ENCODE measurements at places on chromosomes 2 and 18. TPM values are rescaled to one million over a fixed set of nuclear protein-coding genes. Genes with fewer than 3 reads are reported as not detected.

DNA sequence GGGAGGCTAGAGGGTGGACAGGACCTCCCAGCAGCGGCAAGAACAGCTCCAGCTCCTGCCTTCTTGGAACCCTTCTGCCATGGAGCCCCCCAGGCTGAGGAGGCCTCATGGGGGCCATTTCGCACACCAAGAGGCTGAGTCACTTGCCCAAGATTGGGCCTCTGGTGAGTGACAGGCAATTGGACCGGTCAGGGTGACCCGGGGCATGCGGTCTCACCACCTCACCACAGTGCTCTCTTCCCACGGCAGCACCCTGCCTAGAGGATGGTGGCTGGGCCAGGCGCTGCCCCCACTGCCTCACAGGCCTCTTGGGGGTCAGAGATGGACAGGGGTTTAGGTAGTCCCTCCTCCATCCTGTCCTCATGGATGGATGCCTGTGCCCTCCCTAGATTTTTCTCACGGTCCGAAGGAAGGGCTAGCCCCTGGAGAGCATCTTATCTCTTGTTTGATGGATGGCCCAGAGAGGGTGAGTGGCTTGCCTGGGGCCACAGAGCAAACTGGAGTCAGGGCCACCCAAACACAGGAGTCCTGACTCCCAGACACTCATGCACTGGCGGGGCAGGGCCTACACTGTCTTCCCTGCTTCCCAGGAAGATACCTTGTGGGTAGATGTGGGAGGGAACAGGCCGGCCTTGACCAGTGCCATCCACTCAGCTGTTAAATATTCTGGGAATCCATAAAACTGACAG lies 119.2 kb downstream of the INHBB start:
- no peak overlapping the region for H3K4me3 ChIP-seq
- DNase-seq = no peak
- H3K36me3 ChIP-seq = no peaks in the 10 kb centered on the region
- H3K4me1 ChIP-seq = no peaks in the 10 kb centered on the region
- H3K27ac ChIP-seq = no peak overlapping the region
- H3K27me3 ChIP-seq = no peaks in the 10 kb centered on the region

GRCh38 chr2:39494784-39495251 lies 57.7 kb upstream of the MAP4K3 start:
- H3K27ac ChIP-seq = no peak overlapping the region
- no peaks in the 10 kb centered on the region for H3K27me3 ChIP-seq
- peaks cover 25% of the 10 kb centered on the region for H3K4me1 ChIP-seq
- H3K4me3 ChIP-seq = no peak overlapping the region
- peak; percentile 12 for DNase-seq

- no peaks in the 10 kb centered on the region for H3K4me1 ChIP-seq
- no peak overlapping the region for H3K27ac ChIP-seq
- DNase-seq = no peak
- no peak overlapping the region for H3K4me3 ChIP-seq
- no peaks in the 10 kb centered on the region for H3K36me3 ChIP-seq
- peaks cover 8% of the 10 kb centered on the region for H3K27me3 ChIP-seq
Measured at GRCh38 chr2:6470518-6470917, 395.2 kb downstream of the CMPK2 start.

- no peak overlapping the region for H3K4me3 ChIP-seq
- H3K27me3 ChIP-seq = peaks cover 7% of the 10 kb centered on the region
- no peak for DNase-seq
- H3K4me1 ChIP-seq = no peaks in the 10 kb centered on the region
- H3K36me3 ChIP-seq = no peaks in the 10 kb centered on the region
Measured at GRCh38 chr2:236136538-236136937, 31.6 kb downstream of the GBX2 start.

- no peak for DNase-seq
- no peak overlapping the region for H3K27ac ChIP-seq
- H3K4me1 ChIP-seq = no peaks in the 10 kb centered on the region
- no peak overlapping the region for H3K4me3 ChIP-seq
Measured at GRCh38 chr2:196742685-196743084, 56.8 kb downstream of the GTF3C3 start.

DNA sequence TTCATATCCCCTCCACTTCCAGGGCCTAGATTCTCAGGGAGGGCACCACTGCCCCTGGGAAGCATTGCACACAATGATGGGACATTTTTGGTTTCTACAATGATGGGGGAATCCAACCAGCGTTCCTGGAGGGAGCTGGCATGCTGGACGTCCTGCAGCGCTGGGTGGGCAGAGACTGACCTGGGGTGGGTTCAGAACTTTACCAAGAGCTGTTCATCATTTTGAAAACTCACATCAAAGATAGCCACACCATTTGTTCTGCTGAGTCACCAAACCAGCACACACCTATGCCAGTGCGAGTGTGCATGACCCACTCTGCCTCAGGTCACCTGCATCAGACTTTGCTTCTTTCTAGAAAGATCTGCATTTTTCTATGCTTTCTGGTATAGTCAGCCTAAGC lies 14.1 kb upstream of the ARMC9 start:
- H3K27ac ChIP-seq = no peak overlapping the region
- no peak overlapping the region for H3K4me3 ChIP-seq
- H3K27me3 ChIP-seq = peaks cover 10% of the 10 kb centered on the region
- DNase-seq = no peak

- H3K36me3 ChIP-seq = no peaks in the 10 kb centered on the region
- no peak for DNase-seq
- no peak overlapping the region for H3K4me3 ChIP-seq
- H3K27ac ChIP-seq = no peak overlapping the region
- no peaks in the 10 kb centered on the region for H3K27me3 ChIP-seq
- H3K4me1 ChIP-seq = no peaks in the 10 kb centered on the region
Measured at GRCh38 chr2:67204349-67204748, 192.8 kb upstream of the ETAA1 start.

- H3K27ac ChIP-seq = no peak overlapping the region
- peaks cover 9% of the 10 kb centered on the region for H3K36me3 ChIP-seq
- DNase-seq = no peak
- H3K4me1 ChIP-seq = no peaks in the 10 kb centered on the region
- H3K27me3 ChIP-seq = no peaks in the 10 kb centered on the region
Measured at GRCh38 chr18:56952026-56952425, 194.9 kb upstream of the BOD1L2 start.

DNA sequence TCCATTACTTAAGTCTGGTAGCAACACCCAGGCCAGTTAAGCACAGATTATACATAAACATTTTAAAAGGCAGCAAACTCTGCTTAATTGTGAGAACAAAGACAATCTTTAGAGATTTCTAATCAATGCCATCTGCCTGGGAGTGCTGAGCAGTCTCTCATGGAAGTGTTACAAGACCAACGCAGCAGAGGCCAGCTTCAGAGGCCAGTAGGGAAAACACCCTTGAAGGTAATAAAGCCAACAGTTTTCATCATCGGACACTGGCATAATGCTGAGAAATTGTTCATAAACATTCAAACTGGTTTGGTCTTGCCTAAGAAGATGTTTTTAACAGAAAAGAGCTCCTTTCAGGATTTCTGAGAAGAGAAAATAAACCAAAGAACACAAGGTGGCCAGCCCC lies 35.0 kb downstream of the EPB41L3 start:
- no peaks in the 10 kb centered on the region for H3K4me1 ChIP-seq
- H3K27ac ChIP-seq = no peak overlapping the region
- H3K4me3 ChIP-seq = no peak overlapping the region
- H3K27me3 ChIP-seq = peaks cover 21% of the 10 kb centered on the region

DNA sequence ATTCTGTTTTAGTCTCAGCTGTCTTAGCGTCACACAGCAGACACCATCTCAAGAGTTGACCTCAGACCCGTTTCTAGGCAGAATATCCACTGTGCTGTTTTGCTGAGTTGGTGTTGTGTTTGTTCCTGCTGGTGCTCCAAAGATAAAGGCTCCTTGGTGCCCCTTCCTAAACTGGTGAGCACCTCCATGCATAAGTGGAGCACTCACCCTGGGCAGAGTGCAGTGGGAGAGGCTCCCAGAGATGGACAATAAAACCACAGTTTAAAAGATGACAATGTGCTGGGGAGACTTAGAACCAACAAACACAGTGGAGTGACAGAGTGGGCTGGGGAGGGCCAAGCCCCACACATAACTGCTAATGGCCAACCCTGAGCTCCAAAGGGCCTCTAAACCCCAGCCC lies 271.1 kb downstream of the PHLPP1 start:
- no peak for DNase-seq
- peaks cover 4% of the 10 kb centered on the region for H3K27me3 ChIP-seq
- H3K4me3 ChIP-seq = no peak overlapping the region
- no peaks in the 10 kb centered on the region for H3K36me3 ChIP-seq
- no peak overlapping the region for H3K27ac ChIP-seq

GRCh38 chr2:32836933-32837332 lies 109.8 kb upstream of the LTBP1 start:
- no peaks in the 10 kb centered on the region for H3K36me3 ChIP-seq
- H3K4me1 ChIP-seq = no peaks in the 10 kb centered on the region

- peak; percentile 19 for DNase-seq
- peak overlapping the region; percentile 98 for H3K27ac ChIP-seq
- H3K4me1 ChIP-seq = peaks cover 83% of the 10 kb centered on the region
Measured at GRCh38 chr2:10329880-10330699, 27.4 kb downstream of the HPCAL1 start.

GRCh38 chr18:73614812-73615211 lies 532.8 kb downstream of the FBXO15 start:
- no peak for DNase-seq
- no peak overlapping the region for H3K27ac ChIP-seq
- H3K4me1 ChIP-seq = no peaks in the 10 kb centered on the region
- H3K36me3 ChIP-seq = no peaks in the 10 kb centered on the region
- no peak overlapping the region for H3K4me3 ChIP-seq

DNA sequence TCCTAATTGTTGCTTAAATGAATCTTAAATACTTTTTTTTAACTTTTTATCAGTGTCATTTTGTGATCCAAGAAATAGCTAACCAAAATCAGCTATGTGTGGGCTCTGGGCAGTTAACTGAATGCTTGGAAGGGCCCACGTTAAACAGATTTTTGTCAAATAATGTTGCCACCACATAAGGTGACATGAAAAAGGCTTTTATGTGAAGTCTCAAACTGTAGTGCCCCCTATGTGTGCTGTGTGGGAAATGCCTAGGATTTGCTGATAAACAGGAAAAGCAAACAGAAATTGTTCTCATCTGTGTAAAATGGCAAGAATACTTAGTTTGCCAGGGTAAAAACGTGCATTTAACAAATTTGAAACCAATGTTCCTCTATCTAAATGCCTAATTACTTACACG lies 242.2 kb downstream of the ZNF516 start:
- H3K4me1 ChIP-seq = no peaks in the 10 kb centered on the region
- H3K27me3 ChIP-seq = no peaks in the 10 kb centered on the region
- no peak for DNase-seq
- no peak overlapping the region for H3K4me3 ChIP-seq

GRCh38 chr18:5884375-5884774 lies 10.9 kb downstream of the TMEM200C start:
- no peak overlapping the region for H3K4me3 ChIP-seq
- H3K36me3 ChIP-seq = no peaks in the 10 kb centered on the region

GRCh38 chr18:6055711-6056110 lies 160.4 kb upstream of the TMEM200C start:
- peaks cover 3% of the 10 kb centered on the region for H3K4me1 ChIP-seq
- no peaks in the 10 kb centered on the region for H3K36me3 ChIP-seq
- H3K27ac ChIP-seq = no peak overlapping the region
- DNase-seq = no peak
- H3K27me3 ChIP-seq = no peaks in the 10 kb centered on the region

- no peaks in the 10 kb centered on the region for H3K27me3 ChIP-seq
- H3K27ac ChIP-seq = no peak overlapping the region
- no peak overlapping the region for H3K4me3 ChIP-seq
- H3K36me3 ChIP-seq = peaks cover 38% of the 10 kb centered on the region
- DNase-seq = no peak
Measured at GRCh38 chr18:70046207-70046606, 98.5 kb upstream of the CD226 start.

GRCh38 chr2:232533944-232534710 lies 5.4 kb upstream of the CHRNG start:
- peaks cover 8% of the 10 kb centered on the region for H3K4me1 ChIP-seq
- H3K36me3 ChIP-seq = no peaks in the 10 kb centered on the region
- H3K27me3 ChIP-seq = peaks cover 12% of the 10 kb centered on the region
- no peak overlapping the region for H3K4me3 ChIP-seq
- no peak for DNase-seq

DNA sequence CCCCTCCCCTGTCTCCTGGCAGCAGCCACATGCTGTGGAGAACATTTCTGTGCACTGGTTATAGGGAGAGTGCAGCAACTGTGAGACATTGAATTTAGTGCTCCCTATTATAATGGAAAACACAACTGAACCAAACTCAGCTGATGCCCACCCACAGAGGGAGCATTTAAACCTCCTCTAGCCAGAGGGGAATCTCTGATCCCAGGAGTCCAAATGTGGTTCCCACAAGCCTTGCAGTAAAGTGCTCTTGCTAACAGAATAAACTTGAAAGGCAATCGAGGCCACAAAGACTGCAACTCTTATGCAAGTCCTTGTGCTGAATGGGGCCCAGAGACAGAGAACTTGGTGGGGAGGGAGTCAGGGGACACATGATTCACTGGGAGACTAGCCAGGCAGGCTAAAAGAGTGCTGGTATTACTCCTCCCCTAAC lies 638.8 kb upstream of the VRK2 start:
- H3K4me1 ChIP-seq = no peaks in the 10 kb centered on the region
- no peak for DNase-seq
- H3K27me3 ChIP-seq = no peaks in the 10 kb centered on the region
- no peak overlapping the region for H3K4me3 ChIP-seq

GRCh38 chr18:61690418-61691138 lies 202.2 kb downstream of the RNF152 start:
- H3K4me1 ChIP-seq = no peaks in the 10 kb centered on the region
- H3K36me3 ChIP-seq = no peaks in the 10 kb centered on the region
- DNase-seq = no peak
- no peak overlapping the region for H3K4me3 ChIP-seq

DNA sequence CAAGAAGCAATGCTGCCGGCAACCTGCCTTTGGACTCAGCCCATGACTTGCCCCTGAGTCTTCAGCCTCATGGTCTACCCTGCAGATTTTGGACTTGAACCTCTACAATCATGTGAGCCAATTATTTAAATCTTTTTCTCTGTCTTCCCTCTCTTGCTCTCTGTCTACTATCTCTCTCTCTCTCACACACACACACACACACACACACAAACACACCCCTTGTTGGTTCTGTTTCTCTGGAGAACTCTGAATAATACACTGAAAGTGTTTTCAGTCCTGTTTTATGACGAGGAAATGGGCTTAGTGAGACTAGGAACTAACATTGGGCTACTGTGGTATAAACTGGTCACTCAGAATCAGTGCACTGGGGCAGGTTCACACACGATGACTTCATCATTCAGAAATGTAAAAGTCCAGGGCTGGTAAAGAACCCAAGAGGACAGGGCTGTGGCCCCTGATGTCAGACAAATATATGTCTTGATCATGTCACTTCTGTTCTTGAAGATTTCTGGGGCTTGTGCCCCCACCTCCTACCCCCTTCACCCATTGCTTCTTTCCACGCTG lies 266.1 kb upstream of the SIX2 start:
- no peaks in the 10 kb centered on the region for H3K4me1 ChIP-seq
- no peak for DNase-seq
- H3K4me3 ChIP-seq = no peak overlapping the region
- H3K27me3 ChIP-seq = peaks cover 9% of the 10 kb centered on the region
- H3K27ac ChIP-seq = no peak overlapping the region

The CNGA3 gene
- not detected for total RNA-seq

The KLHL41 gene
- 0.20 TPM for total RNA-seq

The LYG2 gene
- not detected for total RNA-seq

The ARHGAP28 gene
- not detected for total RNA-seq

The HDAC4 gene
- 20.2 TPM for total RNA-seq

The VIL1 gene
- not detected for total RNA-seq

The FRZB gene
- not detected for total RNA-seq

The SCYGR4 gene
- total RNA-seq = not detected

The AGXT gene
- total RNA-seq = not detected

The DPYSL5 gene
- total RNA-seq = not detected

The C2orf80 gene
- total RNA-seq = not detected

The TUBA4B gene
- total RNA-seq = not detected

The GAREM2 gene
- 2.1 TPM for total RNA-seq

The CFAP221 gene
- total RNA-seq = not detected

The FBXO36 gene
- total RNA-seq = 1.1 TPM

The GKN1 gene
- not detected for total RNA-seq

Data from activated naive CD8-positive, alpha-beta T cell treated with anti-CD3 and anti-CD28 coated beads for 36 hours (primary cell).